Stimulated activated CD4-positive, alpha-beta T cell treated with anti-CD3 and anti-CD28 coated beads, Interleukin-12 subunit alpha, Interleukin-12 subunit beta, amount 100 ng/mL, for 24 hours (primary cell): ENCODE measurements at places on chromosomes 12 and 14.

GRCh38 chr14:68405961-68406360 lies 386.9 kb downstream of the ZFP36L1 start:
- DNase-seq: no peak

- DNase-seq: no peak
Observed at GRCh38 chr12:40584763-40585162, 107.5 kb upstream of the CNTN1 start.

DNA sequence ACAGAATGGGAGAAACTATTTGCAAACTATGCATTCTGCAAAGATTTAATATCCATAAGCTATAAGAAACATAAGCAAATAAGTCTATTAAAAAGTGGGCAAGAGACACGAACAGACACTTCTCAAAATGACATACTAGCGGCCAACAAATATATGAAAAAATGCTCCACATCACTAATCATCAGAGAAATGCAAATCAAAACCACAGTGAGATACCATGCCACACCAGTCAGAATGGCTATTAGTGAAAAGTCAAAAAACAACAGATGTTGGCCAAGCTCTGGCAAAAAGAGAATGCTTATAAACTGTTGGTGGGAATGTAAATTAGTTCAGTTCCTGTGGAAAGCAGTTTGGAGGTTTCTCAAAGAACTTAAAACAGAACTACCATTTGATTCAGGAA lies 121.3 kb downstream of the KCNMB4 start:
- DNase-seq: no peak

DNA sequence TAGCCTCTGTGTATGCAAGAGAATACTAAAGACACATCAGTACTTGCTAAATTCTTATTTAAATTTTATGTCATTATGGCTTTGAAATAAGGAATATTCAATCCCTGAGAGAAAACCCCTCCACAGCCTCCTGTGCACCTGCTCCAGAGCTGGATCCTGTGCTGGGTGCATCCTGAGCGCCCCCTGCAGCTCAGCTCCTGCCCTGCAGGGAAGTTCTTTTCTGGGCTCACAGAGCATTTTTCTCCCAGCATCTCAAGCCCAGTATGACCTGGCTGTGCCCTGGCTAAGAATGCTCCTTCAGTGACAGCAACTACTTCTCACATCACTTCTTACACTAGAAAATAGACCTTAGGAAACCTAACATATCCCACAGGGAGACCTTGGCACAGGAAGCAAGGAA lies 1211.7 kb downstream of the TMEM121 start:
- DNase-seq: no peak

- DNase-seq: no peak
Observed at GRCh38 chr14:102194856-102195255, 55.2 kb downstream of the WDR20 start.

DNA sequence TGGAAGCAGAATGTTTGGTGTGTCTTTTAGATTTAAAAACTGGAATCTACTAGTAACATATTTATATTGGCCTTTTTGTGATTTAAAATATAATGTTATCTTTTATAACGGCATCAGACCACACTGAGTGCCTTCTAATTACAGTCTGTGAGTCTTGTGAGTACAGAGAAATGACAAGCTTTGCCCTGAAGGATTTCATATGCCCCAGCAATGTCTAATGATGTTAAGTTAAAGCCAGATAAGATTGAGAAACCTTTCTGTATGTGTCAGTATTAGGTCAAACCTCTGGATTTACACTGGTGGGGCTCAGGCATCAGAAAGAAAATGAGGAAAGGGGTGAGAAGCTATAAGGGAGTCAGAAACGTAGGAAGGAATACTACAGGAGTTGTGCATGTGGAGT lies 25.2 kb downstream of the PLEKHA5 start:
- no peak for DNase-seq

DNA sequence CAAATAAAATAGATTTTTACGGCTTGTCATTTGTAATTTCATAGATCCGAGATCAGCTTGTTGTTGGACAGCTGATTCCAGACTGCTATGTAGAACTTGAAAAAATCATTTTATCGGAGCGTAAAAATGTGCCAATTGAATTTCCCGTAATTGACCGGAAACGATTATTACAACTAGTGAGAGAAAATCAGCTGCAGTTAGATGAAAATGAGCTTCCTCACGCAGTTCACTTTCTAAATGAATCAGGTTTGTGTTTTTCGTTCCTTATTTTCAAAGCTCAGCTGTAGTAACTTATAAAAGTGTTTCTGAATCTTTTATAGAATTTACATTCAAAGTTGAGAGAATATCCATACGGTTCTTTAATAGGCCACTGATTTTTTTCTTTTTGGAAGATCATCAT lies 89.1 kb downstream of the LRRK2 start:
- no peak for DNase-seq
